Type B pancreatic cell (in vitro differentiated cells): ENCODE measurements at places on chromosomes 6 and 20.

GRCh38 chr6:106715922-106716321 is 86.5 kb downstream of the QRSL1 start:
- DNase-seq, result no peak

- DNase-seq, result no peak
Observed at GRCh38 chr20:41200446-41201202, 63.3 kb downstream of the PLCG1 start.

- no peak for DNase-seq
Observed at GRCh38 chr6:74932232-74932888, 273.5 kb downstream of the COL12A1 start.

DNA sequence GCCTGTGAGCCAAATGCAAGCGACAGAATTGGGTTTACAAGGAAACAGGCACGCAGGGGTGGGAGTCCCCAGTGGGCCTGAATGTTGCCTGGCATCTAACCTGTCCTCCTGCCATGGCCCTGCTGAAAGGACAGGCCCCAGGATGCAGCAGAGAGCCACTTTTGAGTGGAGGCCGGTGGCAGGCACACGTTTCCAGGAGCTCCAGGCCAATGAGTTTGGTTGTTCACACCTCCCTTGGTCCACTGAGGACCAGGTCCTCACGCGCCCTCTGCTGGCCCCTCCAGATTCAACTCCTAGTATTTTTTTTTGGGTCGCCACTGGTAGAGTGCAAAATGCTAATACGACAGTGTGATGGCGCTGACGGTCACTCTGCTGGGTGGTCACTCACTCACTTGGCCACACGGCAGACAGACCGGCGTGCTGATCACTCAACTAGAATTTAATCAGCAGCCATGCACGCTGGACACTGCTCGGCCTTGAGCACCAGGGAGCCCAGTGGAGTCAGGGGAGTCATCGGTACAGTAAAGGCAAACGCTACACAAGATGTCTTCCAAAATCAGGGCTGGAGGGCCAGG is 81.7 kb upstream of the NFATC2 start:
- DNase-seq, result peak; percentile 76

DNA sequence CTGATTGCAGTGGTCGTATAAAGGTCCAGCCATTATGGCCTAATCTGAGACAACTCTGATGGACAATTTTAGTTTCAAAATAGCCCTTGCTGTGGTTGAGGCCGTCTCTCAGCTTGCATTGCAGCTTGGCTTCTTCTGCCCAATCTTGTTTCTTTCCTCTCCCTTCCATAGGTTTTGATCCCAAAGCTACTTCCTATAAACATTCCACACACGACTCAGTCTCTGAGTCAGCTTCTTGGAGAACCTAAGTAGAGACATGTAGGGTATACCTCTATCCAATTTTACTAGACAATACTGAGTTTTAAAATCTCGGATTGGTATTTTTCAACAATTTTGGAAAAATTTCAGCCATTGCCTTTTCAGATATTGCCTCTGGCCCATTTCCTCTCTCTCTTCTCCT is 13.4 kb downstream of the IYD start:
- DNase-seq, result no peak

DNA sequence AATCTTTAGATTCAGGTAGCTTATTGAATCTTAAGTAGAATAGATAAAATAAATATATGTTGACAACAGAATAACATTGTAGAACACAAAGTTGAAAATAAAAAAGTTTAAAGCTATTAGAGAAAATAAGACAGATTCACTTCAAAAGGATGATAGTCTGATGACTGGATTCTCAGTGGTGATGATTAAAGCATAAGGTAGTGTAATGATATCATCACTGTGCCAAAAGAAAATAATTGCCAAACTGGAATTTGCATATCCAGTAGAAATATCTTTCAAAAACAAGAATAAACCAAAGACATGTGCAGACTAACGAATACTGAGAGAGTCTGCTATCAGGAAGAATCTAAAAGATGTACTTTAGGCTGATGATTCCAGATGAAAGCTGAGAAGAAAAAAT is 30.2 kb downstream of the ENPP1 start:
- DNase-seq, result no peak

DNA sequence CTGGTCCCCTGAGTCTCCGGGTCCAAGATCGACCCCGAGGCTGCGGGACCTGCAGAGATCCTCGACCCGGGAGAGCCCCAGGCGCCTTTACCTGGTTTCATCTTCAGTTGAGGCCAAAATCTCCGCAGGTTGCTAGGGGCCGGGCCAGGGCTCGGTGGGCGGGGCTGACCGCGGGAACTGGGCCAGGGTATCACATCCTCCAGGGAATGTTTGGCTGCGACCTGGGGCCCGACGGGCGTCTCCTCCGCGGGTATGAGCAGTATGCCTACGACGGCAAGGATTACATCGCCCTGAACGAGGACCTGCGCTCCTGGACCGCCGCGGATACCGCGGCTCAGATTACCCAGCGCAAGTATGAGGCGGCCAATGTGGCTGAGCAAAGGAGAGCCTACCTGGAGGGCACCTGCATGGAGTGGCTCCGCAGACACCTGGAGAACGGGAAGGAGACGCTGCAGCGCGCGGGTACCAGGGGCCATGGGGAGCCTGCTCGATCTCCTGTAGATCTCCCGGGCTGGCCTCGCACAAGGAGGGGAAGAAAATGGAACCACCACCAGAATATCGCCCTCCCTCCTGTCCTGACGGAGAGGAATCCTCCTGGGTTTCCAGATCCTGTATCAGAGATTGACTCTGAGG is 53.8 kb upstream of the POLR1H start:
- no peak for DNase-seq

DNA sequence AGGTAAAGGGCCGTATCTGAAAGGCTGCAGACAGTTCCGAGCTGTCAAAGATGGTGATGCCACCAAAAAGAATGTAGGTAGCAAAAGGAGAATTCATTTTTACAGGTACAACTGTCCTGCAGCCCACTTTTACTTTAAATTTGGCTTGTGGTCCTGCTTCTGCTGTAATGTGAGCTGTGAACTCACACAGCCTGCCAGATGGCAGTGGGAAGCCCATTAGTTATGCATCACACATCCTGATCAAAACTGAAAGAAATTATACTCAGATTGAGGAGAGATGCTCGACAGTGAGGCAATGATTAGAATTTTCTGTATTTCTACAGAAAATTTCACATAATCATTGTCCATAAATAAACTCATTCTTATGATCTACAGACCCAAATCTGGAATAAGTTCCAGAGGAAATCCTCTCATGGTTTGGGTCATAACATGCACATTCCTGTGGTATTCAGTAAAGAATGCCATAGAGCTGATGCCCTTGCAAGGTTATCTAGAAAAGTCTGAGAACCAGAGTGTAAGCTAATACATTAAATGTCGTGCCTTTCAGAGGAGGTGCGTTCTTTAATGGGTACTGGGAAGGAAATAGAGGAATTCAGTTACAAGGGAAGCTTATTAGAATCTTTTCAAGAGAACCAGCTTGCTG is 23.9 kb upstream of the E2F3 start:
- DNase-seq, result no peak

- DNase-seq, result no peak
Observed at GRCh38 chr6:155039618-155040017, 44.5 kb downstream of the TIAM2 start.

- no peak for DNase-seq
Observed at GRCh38 chr6:31057426-31058003, 47.2 kb downstream of the MUC22 start.

DNA sequence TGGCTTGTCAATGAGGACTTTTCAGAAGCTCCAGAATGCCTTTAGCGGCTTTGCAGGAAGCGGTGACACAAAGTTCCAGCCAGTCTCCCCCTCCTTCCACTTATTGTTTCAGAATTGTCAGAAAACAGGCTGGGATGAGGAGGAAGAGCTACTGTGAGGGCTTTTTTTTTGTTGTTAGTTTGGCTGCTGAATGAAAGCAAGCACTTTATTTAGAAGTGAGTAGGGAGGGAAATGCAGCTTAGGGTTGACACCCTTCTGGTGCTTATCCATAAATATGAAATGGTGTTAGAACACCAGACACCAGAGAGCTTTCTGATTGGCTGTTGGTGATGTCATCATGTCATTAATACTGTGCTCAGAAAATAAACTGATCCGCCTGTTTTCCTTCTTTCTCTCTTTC is 251.5 kb downstream of the SOX4 start:
- DNase-seq, result no peak
